ENCODE measurements at places on chromosomes 3 and 15. TPM values are rescaled to one million over a fixed set of nuclear protein-coding genes. Genes with fewer than 3 reads are reported as not detected.

The NR1I2 gene
- not detected for total RNA-seq

The KLHL6 gene
- not detected for total RNA-seq

The SH2D7 gene
- not detected for total RNA-seq

The ADAMTSL3 gene
- total RNA-seq, result 1.9 TPM

The GRM2 gene
- under 0.01 TPM for total RNA-seq

The GPR176 gene
- 2.6 TPM for total RNA-seq

The ANKRD63 gene
- total RNA-seq, result not detected

The CD96 gene
- not detected for total RNA-seq

The TUSC7 gene
- total RNA-seq, result not detected

The GOLGA6L4 gene
- total RNA-seq, result 0.21 TPM

The GABRR3 gene
- not detected for total RNA-seq

The ANKRD34C gene
- total RNA-seq, result not detected

The SLC12A1 gene
- not detected for total RNA-seq

The ASB14 gene
- total RNA-seq, result not detected

The CHAC1 gene
- total RNA-seq, result 11.3 TPM

The SLC2A2 gene
- under 0.01 TPM for total RNA-seq

The MCF2L2 gene
- not detected for total RNA-seq

The GSK3B gene
- total RNA-seq, result 102 TPM

The CLASP2 gene
- 48.8 TPM for total RNA-seq

The ALDH1A2 gene
- 2.7 TPM for total RNA-seq

The SLC9C1 gene
- 0.43 TPM for total RNA-seq

The CYP8B1 gene
- total RNA-seq, result not detected

The DAZL gene
- total RNA-seq, result not detected

The TMCO5A gene
- total RNA-seq, result not detected

The GP9 gene
- total RNA-seq, result not detected

The IQCF5 gene
- total RNA-seq, result not detected

The CCR8 gene
- not detected for total RNA-seq
